Fibroblast of villous mesenchyme (primary cell): ENCODE measurements at places on chromosomes 6 and 20. TPM values are rescaled to one million over a fixed set of nuclear protein-coding genes. Genes with fewer than 3 reads are reported as not detected.

Gene B3GAT2
- under 0.01 TPM in 1 of 2 replicates, not detected in the other for total RNA-seq

DNA sequence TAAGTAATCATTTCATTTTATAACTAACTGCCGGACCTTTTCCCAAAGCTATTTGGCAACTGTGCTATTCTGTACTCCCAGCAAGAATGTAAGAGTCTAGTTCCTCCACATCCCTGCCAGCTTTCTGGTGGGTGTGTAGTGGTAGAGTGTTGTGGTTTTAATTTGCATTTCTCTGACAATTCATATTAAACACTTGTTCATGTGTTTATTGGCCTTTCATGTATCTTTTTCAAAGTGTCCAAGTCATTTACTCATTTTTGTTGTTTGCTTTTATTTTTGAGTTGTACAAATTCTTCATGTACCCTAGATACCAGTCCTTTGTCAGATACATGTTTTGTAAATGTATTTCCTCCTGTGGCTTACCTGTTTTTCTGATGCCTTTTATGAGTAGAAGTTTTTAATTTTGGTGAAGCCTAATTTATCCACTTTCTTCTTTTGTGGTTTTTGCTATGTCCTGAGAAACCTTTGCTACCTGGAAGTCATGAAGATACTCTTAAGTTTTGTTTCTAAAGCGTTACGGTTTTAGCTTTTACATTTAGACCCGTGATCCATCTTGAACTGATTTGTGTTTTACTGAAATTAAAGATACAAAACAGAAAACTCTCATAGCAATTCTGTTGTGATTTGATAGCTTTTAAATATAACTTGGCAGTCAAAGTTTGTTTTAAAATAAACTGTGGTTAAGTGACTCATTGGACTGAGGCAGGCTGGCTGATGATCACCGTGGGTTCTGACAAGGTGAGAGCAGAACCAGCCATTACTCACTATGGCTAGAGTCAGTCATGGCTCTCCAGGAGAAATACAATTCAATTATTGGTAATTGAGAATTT is 8.0 kb downstream of the MYLIP start:
- DNase-seq, result peak; percentile 87

- peak; percentile 17 for DNase-seq
These were observed 165.1 kb downstream of the RALGAPA2 start for GRCh38 chr20:20547221-20547875.

- no peak for DNase-seq
These were observed 21.8 kb downstream of the HDDC2 start for GRCh38 chr6:125279961-125280360.

GRCh38 chr6:168650671-168651111 is 209.7 kb downstream of the SMOC2 start:
- DNase-seq, result no peak

Gene ZNF831
- total RNA-seq, result not detected in 2 replicates

DNA sequence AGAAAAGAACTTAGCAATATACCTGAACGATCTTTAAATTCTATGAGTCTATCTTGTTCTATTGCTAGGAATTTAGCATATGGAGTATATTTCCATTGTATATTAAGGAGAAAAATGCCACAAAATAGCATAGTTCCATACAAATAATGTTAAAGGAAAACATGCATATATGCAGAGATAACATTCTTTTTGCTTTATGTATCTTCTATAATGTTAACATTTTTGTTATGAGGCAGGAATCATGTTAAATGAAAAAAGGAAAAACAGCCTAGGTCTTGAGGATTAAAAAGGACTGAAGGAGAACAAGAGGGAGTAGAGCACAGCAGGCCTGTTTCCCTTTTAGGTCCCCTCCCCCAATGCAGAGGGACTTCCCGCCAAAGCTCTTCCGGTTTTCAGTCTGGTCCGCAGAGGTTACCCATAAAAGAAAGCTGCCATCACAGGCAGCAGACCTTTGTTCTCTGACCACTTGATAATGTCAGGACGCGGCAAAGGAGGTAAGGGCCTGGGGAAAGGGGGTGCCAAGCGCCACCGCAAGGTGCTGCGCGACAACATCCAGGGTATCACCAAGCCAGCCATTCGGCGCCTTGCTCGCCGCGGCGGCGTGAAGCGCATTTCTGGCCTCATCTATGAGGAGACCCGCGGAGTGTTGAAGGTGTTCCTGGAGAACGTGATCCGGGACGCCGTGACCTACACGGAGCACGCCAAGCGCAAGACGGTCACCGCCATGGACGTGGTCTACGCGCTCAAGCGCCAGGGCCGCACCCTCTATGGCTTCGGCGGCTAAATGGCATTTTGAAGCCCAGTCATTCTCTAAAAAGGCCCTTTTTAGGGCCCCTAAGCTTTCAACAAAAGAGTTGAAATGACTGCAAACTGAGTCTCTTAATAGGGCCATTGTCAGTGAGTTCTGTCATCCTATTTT is 108.4 kb upstream of the PRSS16 start:
- peak; percentile 32 for DNase-seq

Gene ENPP5
- total RNA-seq, result 0.32 and 0.43 TPM in 2 replicates

DNA sequence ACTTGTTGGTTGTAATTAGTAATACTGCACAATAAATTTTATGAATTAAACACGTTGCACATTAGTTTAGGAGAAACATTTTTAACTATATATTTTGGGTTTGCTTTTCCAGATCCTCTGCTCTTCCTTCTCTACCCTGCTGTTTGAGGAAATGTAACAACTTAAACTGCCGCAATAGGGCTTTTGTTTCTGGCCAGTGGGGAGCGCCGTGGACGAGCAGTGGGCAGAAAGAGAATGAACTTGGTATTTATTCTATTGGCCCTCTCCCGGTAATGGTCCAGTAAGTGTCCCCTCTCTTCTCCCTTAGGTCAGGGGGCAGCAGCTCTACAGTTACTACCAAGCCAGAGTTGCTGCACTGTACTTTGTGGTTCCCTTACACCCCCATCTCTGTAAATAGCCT is 35.2 kb upstream of the EPHA7 start:
- DNase-seq, result no peak

- no peak for DNase-seq
These were observed 4.4 kb downstream of the ENPP4 start for GRCh38 chr6:46134216-46134615.

Gene ZNF341
- total RNA-seq, result 0.64 and 1.3 TPM in 2 replicates

DNA sequence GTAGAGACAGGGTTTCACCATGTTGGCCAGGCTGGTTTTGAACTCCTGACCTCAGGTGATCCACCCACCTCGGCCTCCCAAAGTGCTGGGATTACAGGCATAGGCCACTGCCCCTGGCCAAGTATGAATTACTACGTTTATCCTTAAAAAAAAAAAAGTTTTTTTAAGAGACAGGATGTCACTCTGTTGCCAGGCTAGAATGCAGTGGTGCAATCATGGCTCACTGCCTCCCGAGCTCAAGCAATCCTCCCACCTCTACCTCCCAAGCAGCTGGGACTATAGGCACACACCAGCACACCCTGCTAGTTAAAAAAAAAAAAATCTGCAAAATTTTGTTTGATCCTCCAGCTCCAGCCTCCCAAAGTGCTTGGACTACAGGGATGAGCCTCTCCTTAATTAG is 23.1 kb downstream of the IYD start:
- no peak for DNase-seq

Gene DEFB124
- total RNA-seq, result not detected in 2 replicates

DNA sequence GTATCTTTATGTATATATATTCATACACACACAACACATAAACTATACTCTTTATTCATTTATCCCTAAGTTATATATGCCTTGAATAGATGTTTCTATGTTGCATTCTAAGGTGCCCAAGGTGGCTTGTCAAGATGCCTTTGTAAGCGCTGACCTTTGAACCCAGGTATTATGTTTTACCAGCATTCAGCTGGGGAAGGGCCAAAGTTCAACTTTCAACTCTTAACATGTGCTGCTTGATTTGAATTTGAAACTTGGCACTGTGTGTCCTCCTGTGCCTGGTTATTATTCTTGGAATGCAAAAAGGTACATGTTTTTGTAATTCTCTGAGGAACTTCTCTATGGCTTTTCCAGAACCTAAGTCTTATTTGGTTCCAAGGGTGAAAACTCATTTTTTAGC is 146.5 kb downstream of the EDN1 start:
- DNase-seq, result no peak

- no peak for DNase-seq
These were observed 138.7 kb downstream of the MYB start for GRCh38 chr6:135319819-135320218.
